Glutamatergic neuron (in vitro differentiated cells): ENCODE measurements at places on chromosomes 3 and 15.

DNA sequence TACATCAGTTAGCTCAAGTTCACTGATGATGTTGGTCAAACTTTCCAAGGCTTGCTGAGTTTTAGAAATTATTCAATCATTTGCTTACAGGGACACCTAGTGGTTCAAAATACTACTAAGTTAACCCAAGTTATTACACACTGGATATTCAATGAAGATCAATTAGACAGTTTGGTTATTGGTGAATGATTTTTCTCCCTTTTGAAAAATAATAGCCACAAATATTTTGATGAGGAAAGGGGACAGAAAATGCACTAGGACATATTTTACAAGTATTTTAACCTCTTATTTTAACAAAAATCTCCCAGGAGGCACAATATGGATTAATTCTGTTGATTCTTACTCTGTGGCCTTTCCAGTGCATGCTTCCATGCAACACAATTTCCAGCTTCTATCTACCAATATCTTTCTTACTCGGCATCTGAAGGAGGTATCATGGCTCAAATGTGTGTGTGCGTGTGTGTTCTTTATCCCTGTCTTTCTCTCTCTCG, 20.1 kb upstream of the GOLGA6L2 start:
- no peak for DNase-seq
- no peaks in the 10 kb centered on the region for H3K36me3 ChIP-seq
- no peaks in the 10 kb centered on the region for H3K27me3 ChIP-seq
- no peak overlapping the region for H3K4me3 ChIP-seq
- no peak overlapping the region for H3K27ac ChIP-seq

GRCh38 chr15:96237002-96237401, 93.5 kb upstream of the NR2F2 start:
- no peaks in the 10 kb centered on the region for H3K36me3 ChIP-seq
- H3K27ac ChIP-seq: no peak overlapping the region
- no peak overlapping the region for H3K4me3 ChIP-seq
- no peaks in the 10 kb centered on the region for H3K4me1 ChIP-seq

GRCh38 chr3:167151636-167152035, 228.5 kb downstream of the ZBBX start:
- H3K4me1 ChIP-seq: no peaks in the 10 kb centered on the region
- no peaks in the 10 kb centered on the region for H3K27me3 ChIP-seq
- H3K4me3 ChIP-seq: no peak overlapping the region
- DNase-seq: no peak

DNA sequence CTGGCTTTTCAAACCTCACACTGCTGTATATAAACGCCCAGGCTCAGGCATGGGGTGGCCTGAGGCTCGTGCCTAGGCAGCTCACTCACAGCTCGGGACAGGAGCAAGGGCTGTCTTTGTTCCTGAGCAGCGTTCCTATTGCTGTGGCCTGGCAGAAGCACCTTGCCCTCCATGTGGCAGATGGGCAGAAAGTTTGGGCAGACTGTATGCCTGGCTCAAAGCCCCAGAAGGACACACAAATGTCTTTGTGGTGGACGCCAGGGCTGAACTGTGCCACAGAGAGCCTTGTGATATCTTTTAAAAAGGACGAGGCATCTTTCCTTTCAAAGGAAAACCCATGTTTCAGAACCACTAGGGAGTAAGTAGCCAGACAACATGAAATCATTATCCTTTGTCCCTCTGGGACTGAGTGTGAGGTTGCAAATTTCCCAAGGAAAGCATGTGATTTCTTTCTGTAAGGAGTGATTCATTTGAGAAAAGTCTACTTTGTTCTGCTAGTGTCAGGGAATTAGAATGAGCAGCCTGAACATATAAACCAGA, 29.3 kb upstream of the UBE2E1 start:
- peaks cover 14% of the 10 kb centered on the region for H3K4me1 ChIP-seq
- H3K27ac ChIP-seq: peak overlapping the region; percentile 76
- peaks cover 7% of the 10 kb centered on the region for H3K27me3 ChIP-seq
- no peak for DNase-seq
- no peak overlapping the region for H3K4me3 ChIP-seq
- no peaks in the 10 kb centered on the region for H3K36me3 ChIP-seq

GRCh38 chr3:148540851-148541250, 156.9 kb upstream of the AGTR1 start:
- peaks cover 1% of the 10 kb centered on the region for H3K27me3 ChIP-seq
- no peak for DNase-seq
- no peaks in the 10 kb centered on the region for H3K36me3 ChIP-seq
- no peak overlapping the region for H3K27ac ChIP-seq
- H3K4me3 ChIP-seq: no peak overlapping the region

DNA sequence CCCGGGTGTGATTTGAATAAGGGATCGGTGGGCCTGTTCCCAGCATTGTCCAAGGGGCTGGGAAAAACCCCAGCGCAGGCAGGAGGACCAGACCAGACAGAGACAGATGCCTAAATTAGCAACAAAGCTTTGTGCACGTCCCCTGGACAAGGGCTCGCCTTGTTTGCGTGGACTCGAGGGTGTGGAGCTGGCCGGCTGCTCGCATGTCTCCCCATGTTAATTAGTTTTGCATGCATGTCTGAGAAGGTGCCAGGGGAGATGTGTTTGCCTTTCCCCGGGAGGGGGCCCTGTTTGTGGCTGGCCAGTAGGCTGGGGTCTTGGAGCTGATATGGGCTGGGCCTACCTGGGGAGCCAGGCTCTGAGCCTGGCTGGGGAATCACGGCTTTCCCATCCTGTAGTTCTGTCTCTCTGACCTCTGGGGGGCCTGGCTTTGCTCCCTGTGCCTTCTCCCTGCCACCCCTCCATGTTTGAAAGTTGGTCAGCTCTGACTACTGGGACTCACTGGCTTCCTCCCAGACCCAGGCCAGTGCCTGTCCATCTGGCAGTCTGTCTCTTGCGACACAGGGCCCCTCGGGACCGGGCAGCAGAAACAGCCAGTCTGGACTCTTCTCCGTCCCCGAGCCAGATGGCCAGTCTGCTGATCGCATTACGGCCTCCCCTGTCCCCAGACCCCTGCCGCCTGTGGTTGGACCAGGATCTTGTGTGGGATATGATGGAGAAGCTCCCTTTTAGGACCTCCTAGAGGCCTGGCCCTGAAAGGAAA, 55.4 kb upstream of the POLG start:
- peaks cover 16% of the 10 kb centered on the region for H3K27me3 ChIP-seq
- peaks cover 5% of the 10 kb centered on the region for H3K36me3 ChIP-seq
- DNase-seq: peak; percentile 87
